CD4-positive, alpha-beta T cell (primary cell): ENCODE measurements at places on chromosomes 1 and 21.
A peak's percentile ranks its signal among the peaks of the same experiment; 100 is the strongest.

DNA sequence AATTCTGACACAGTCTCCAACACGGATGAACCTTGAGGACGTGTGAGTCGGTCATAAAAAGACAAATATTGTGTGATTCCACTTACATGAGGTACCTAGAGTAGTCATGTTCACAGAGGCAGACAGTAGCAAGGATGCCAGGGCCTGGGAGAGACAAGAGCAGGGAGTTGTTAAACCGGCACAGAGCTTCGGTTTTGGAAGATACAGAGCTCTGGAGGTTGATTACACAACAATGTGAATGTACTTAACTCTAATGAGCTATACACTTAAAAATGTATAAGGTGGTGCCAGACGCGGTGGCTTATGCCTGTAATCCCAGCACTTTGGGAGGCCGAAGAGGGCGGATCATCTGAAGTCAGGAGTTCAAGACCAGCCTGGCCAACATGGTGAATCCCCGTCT lies 37.8 kb upstream of the NEK2 start:
- H3K4me3 ChIP-seq = no peak overlapping the region
- H3K27me3 ChIP-seq = no peaks in the 10 kb centered on the region
- no peak overlapping the region for H3K27ac ChIP-seq
- DNase-seq = no peak
- H3K36me3 ChIP-seq = no peaks in the 10 kb centered on the region

DNA sequence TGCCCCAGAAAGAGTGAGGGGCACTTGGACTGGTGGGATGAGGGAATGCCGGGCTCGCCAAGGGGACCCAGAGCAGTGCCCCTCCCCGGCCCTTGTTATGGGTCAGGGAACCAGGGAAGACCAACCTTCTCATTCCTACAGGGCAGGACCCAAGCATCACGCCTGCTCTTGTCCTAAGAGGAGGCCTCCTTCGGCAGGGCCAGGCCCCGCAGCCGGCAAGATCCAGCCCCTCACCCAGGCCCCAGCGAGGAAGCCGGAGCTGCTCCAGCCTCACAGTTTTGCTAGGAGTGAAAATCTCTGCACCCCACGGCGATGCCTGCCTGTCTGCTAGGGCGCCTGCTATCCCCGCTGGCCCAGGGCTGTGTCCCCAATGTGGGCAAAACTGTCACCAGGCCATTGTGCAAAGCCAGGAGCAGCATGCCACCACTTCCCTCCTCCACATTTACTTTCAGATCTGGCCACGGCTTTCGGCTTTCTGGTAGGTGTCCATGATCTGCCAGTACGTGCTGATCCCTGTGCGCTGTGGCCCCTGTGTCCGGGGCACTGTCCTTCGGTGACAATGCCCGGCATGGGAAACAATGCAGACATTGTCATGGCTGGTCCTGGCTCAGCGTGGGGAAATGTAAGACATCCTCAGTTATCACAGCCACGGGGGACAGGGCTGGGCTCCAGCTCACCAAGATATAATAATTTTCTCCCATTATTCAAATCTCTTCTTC lies 9.6 kb downstream of the ACTRT2 start:
- peaks cover 31% of the 10 kb centered on the region for H3K4me1 ChIP-seq
- peaks cover 2% of the 10 kb centered on the region for H3K27me3 ChIP-seq
- H3K4me3 ChIP-seq = no peak overlapping the region
- H3K27ac ChIP-seq = no peak overlapping the region

DNA sequence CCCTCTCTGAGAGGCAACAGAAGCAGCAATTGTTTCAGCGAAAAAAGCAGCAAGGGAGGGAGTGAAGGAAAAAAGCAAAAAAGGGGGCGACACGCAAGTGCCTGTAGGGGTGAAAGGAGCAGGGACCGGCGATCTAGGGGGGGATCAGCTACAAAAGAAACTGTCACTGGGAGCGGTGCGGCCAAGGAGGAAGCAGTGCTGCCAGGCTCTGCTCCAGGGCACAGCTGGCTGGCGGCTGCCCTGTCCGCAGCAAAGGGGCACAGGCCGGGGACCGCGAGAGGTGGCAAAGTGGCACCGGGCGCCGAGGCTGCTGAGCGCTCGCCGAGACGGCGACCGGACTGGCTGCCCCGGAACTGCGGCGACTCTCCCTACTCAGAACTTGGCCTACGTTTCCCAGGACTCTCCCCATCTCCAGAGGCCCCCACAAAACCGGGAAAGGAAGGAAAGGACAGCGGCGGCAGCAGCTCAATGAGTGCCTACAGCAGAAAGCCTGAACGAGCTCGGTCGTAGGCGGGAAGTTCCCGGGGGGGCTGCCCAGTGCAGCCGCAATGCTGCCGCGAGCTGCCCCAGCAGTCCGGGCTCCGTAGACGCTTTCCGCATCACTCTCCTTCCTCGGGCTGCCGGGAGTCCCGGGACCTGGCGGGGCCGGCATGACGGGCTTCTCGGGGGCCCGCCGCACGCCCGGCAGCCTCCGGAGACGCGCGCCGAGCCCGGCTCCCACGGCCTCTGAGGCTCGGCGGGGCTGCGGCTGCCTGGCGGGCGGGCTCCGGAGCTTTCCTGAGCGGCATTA lies 1.0 kb upstream of the CDKN2C start:
- DNase-seq = peak; percentile 5
- H3K36me3 ChIP-seq = no peaks in the 10 kb centered on the region
- peak overlapping the region; percentile 90 for H3K4me3 ChIP-seq
- peak overlapping the region; percentile 82 for H3K27ac ChIP-seq

GRCh38 chr1:47813970-47814369 lies 183.2 kb downstream of the TRABD2B start:
- no peak overlapping the region for H3K4me3 ChIP-seq
- DNase-seq = no peak
- no peaks in the 10 kb centered on the region for H3K4me1 ChIP-seq
- peaks cover 2% of the 10 kb centered on the region for H3K27me3 ChIP-seq
- H3K36me3 ChIP-seq = no peaks in the 10 kb centered on the region
- no peak overlapping the region for H3K27ac ChIP-seq

- H3K4me3 ChIP-seq = peak overlapping the region; percentile 71
- no peak for DNase-seq
- no peaks in the 10 kb centered on the region for H3K27me3 ChIP-seq
- peaks cover 16% of the 10 kb centered on the region for H3K36me3 ChIP-seq
These were observed 667 bp downstream of the ZDHHC18 start for GRCh38 chr1:26827106-26827604.

DNA sequence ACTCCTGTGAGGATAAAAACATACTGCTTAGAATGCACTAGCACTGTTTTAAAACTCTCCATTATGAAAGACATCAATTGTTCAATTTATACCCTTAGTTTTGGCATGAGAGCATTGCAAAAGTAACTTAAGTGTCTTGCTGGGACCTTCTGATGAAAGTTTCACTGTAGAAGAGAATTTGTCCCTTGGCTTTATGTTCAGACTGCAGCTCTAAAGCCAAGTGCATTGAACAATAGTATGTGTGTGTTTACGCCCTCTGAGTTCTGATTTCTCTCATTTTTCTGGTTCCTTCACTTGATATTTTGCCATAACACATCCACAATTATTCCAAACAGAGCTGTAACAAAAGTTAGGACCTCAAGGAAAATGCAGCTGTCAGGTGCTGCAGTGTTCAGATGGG lies 474.6 kb downstream of the DISC1 start:
- H3K27me3 ChIP-seq = peaks cover 2% of the 10 kb centered on the region
- H3K36me3 ChIP-seq = no peaks in the 10 kb centered on the region
- no peak overlapping the region for H3K4me3 ChIP-seq
- H3K4me1 ChIP-seq = no peaks in the 10 kb centered on the region
- no peak for DNase-seq

DNA sequence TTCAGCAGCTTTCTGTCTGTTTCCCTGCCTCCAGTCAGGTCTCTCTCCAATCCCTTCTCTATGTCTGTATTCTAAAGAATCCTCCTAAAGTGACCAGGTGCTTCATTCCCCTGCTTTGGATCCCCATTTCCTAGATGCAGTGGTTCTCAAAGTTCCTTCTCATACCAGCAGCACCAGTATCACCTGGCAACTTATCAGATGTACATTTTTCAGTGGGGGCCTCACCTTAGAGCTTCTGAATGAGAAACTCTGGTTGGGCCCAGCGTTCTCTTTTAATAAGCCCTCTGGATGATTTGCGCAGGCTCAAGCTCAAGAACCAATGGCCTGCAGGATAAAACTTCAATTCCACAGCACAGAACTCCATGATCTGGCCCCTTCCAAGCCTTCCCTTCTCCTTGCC lies 25.4 kb upstream of the ARTN start:
- no peak for DNase-seq
- no peak overlapping the region for H3K27ac ChIP-seq
- H3K4me1 ChIP-seq = no peaks in the 10 kb centered on the region
- no peak overlapping the region for H3K4me3 ChIP-seq

DNA sequence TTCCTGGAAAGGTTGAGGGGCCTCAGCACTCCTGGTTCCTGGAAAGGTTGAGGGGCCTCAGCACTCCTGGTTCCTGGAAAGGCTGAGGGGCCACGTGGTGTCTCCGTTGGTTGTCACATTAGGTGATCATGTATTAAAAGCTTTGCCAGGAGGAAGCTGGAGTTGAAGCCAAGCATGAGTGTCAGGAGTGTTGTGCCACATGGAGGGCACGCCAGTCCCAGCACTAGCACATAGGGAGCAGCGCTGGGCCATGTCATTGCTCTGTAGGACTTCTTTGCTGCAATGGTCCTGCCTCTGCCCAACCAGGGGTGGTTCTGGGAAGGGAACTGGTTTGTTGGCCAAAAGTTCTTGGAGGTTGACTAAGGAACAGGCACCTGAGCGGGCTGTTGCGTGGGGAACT lies 13.3 kb downstream of the ATP5PO start:
- no peak overlapping the region for H3K4me3 ChIP-seq
- no peak for DNase-seq
- H3K4me1 ChIP-seq = no peaks in the 10 kb centered on the region
- peaks cover 57% of the 10 kb centered on the region for H3K36me3 ChIP-seq
- no peaks in the 10 kb centered on the region for H3K27me3 ChIP-seq

- H3K36me3 ChIP-seq = no peaks in the 10 kb centered on the region
- peaks cover 23% of the 10 kb centered on the region for H3K4me1 ChIP-seq
- H3K27me3 ChIP-seq = no peaks in the 10 kb centered on the region
- no peak overlapping the region for H3K4me3 ChIP-seq
These were observed 33.5 kb downstream of the EEIG2 start for GRCh38 chr1:108593448-108593847.

DNA sequence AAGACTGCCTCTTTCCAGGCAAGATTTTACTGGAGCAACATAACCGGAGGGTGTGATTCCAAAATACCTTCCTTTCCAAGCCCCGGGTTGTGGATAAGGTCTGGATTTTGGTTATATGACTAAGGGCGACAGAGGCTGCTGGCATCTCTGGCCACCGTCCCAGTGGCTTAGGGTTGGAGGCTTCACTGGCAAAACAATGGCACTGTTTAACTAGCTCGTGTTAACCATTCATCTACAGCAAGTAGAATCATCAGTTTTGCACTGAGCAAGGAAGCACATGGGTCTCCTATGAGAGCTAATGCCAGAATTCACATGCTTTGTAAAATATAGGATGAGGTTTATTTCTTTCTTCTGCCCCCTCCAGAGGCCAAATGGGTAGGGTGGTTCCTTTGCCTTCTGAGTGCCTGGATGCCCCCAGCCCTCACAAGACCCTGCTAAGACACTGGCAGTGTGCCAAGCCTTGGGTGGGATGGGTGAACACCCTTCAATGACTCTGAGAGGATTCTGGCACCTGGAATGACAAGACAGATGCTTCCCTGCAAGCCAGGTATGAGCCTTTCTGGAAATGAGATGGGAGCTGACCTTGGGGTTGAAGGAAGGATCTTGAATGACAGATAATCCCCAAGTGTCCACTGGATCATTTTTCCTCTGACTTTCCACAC lies 36.8 kb downstream of the DHCR24 start:
- H3K36me3 ChIP-seq = peaks cover 3% of the 10 kb centered on the region
- no peaks in the 10 kb centered on the region for H3K27me3 ChIP-seq
- no peak overlapping the region for H3K4me3 ChIP-seq
- H3K27ac ChIP-seq = no peak overlapping the region
- no peak for DNase-seq
- H3K4me1 ChIP-seq = no peaks in the 10 kb centered on the region
